ENCODE measurements at places on chromosomes 6 and 20.
A peak's percentile ranks its signal among the peaks of the same experiment; 100 is the strongest.

DNA sequence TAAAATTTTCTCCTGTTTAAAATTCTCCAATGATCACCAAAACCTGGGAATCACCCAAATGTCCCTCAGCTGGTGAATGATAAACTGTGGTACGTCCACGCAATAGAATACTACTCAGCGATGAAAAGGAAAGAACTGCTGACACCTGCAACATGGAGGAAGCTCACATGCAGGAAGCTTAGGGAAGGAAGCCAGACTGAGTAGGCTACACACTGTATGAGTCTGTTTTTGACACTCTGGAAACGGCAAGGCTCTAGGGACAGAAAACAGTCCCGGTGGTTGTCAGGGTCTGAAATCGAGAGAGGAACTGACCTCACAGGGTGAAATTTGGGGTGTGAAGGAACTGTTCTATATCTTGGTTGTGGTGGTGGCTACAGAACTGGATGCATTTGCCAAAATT is 25.2 kb upstream of the TLDC2 start:
- no peak for DNase-seq

DNA sequence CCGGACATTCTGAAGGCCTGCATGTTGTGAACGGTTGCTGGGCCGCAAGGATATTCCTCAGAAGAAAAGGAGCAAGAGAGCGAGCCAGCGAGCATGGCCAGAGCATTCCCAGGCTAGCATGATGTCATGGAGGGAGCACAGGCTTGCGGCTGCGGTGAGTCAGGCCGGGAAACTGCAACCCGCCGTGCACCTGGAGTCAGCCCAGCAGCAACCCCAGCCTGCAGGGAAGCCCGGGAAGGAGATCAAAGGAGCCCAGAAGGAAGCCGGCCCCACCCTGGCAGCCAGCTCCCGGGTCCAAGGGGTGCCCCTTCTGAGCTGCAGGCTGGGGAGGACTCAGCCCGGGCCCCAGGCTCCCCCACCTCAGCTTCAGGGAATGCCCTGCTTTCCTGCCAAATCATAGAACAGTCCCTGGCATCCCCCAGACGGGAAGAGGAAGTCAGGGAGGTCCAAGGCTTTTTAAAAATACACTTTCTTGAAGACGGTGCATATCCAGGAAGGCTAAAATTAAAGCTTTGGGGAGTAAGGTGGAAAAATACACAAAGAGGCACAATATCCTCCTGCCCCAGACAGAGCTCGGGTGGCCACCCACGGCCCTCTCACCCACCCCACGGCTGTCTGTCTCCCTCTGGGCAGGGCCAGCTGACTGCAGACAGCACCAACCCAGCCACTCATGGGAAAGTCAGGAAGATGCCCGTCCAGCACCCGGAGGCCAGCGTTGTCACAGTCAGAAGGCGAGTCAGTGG is 53.7 kb downstream of the BMP7 start:
- no peak for DNase-seq

GRCh38 chr6:167058261-167058660 is 59.1 kb downstream of the CEP43 start:
- no peak for DNase-seq

DNA sequence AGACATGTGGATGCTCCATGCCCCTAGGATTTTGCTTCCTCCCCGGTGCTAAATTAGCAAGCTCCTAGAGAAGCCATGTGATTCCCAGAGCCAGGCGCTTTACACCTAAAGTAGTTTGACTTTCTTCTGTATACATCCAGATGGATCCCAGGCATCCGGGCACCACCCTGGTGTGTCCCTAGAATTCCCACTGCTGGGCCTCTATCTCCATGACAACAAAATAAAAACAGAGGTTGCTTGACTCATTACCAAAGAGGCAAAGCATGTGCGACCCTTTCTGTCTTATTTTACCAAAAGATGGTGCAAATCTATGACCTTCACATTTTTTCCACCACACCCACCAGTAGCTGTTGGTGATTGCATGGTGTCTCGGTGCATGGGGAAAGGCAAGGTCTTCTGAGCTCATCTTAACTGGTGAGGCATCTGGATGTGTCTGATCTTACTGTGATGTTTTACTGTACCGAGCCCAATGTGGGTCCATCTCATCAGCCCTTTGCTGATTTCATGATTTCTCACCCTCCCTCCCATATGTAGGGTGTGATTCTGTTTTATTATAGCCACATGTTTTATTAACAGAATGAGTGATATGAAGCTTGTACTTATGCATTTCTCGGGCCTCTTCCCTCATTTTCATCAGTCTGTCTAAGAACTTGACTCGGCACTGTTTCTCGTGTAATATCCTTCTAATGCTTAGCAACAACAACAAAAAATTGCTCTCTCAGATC is 27.4 kb upstream of the VAPB start:
- no peak for DNase-seq

DNA sequence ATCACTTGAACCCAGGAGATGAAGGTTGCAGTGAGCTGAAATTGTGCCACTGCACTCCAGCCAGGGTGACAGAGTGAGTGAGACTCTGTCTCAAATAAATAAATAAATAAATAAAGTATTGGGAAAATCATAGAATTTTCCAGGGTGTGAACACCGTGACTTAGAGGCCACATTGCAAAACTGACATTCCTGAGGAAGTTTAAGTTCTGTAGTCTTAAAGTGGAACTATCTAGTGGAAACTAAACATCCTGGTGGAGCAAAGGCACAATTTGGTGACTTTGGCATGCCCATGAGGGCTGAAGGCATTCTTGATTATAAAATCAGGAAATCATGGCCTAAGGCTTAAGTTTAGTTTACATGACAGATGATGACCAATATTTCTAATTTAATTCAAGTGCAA is 32.7 kb upstream of the MCM3 start:
- DNase-seq, result no peak

GRCh38 chr6:125358898-125359297 is 57.1 kb upstream of the HDDC2 start:
- DNase-seq, result no peak

DNA sequence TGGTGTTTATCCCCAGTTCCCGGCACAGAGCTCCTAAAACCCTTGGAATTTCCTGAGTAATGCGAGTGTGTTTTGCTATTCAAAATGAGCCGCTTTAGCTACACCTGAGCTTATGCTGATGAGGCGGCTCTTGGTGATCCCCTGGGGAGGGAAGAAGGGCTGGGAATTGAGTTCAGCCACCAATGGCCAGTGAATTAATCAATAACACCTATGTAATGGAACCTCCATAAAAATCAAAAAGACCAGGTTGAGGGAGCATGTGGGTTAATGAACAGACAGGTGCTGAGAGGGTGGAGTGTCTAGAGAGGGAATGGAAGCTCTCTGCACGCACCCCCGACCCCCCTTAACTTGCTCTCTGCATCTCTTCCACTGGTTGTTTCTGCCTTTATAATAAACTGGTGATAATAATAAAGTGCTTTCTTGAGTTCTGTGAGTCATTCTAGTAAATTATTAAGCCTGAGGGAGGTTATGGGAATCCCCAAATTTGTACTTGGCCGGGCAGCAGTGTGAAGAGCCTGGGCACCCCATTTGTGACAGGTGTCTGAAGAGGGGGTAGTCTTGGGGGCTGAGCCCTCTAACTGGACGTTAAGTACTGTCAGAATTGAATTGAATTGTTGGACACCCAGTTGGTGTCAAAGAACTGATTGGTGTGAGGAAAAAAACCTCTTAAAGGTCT is 24.6 kb upstream of the SERPINB1 start:
- DNase-seq, result no peak

- no peak for DNase-seq
Observed at GRCh38 chr6:136383268-136383937, 93.8 kb upstream of the BCLAF1 start.

- DNase-seq, result no peak
Observed at GRCh38 chr6:18260448-18261106, 3.8 kb downstream of the DEK start.

DNA sequence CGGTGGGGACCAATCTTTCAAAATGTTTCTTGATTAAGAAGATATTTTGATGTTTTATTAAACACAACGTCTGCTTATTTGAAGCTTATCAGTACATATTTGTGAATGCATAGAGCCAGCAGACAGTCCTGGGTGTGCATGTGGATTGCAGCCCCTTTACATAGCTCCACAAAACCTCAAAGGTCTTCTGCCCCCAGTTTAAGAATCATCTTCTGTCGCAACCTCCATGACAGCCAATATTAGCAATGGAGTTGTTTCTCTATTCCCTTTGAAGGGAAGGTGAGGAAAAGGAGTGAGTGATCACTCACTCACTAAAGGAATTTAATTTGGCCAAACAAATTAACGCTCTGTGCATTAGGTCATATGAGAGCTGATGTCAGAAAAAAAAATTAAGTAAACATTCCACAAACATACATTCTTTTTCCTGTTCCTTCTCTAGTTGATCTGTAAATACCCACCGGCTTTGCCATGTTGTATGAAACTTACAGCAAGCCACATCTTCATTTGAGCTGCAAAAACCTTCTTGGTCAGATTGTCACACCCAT is 152.9 kb downstream of the SIM1 start:
- DNase-seq, result no peak

- DNase-seq, result no peak
Observed at GRCh38 chr6:114157848-114158247, 185.0 kb downstream of the HS3ST5 start.

DNA sequence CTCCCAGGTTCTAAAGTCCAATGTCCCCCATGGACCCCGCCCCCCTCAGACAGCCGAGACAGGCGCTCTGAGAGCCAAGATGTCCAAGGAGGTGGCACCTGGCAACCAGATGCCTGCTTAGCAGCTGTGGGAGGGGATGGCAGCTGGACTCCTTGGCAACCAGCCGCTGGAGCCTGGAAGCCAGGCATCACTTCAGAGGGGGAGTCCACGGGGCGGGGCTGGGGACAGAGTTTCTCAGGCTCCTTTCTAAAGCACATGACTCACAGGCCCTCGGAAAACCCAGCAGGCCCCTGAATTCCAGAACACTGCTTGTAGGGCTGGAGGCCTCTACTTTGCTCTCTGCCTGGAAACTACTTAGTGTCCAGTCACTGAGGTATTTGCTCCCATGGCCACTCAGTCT is 51.5 kb downstream of the PREX1 start:
- DNase-seq, result peak; percentile 41

DNA sequence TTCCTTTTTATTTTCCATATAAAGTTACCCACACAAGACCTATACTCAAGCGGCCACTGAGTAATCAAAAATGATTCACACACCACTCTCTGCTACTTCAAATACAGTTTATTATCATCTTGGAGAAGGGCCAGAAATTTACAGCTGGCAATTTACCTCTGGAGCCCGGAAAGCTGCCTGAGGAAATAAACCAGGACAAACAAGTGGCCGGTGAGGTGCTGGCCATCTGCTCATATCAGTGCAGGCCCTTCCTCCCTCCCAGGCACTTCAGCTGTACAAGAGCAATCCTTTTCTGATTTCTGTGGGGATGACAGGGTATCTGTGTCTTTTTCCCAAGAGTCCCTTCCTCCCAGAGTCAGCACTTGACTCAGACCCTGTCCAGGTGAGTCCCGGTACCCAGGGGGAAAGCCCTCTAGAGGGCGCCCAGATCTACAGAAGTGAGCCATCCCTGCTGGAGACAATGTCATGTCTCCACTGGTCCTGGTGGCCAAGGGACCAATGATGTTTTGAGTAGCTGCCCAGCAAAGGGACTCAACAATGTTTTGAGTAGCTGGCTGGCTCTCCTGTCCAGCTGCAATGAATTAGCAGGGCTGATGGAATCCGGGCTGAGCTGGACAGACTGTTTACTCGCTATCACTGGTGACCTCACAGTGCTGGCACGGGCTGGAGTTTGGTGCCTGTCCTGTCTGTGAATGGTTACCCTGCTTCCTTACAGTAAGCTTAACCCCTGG is 23.6 kb downstream of the LRP11 start:
- DNase-seq, result peak; percentile 55

DNA sequence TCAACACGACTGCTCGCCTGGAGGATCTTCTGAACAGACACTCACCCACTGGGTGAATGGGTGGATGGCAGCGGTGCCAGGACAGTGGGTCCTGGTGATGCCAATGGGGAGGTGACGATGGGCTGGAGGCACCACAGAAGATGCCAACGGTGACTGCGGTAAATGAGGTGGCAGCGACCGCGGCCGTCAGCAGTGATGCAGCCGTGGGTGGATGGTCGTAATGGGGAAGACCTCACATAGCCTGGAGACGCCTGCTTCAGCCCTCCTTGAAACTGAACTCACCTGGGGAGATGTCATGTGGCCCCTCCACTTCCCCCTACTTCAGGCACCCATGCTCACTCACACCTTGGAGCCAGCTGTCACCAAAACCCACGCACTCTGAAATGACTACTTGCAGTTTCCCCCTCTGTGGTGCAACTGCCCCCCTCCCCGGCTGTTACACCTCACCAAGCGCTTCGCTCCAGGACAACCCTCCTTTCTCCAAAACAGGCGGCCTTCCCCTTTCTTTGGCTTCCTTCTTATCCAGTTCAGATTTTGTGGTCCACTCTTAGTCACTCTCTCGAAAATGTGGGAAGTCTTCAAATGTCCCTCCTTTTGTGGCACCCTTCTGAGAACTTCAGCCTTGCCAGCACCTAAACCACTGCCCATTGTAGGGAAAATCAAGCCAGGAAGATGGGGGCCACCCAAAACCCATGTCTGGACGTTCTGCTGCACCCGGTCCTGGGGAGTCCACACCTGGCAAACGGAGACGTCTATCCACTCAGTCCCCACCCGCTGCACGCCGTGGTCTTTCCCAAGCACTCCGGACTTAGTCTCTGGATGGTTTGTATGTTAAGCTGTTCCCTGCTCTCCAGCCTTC is 10.4 kb upstream of the ABHD16B start:
- DNase-seq, result no peak

GRCh38 chr6:37391120-37391519 is 37.3 kb downstream of the RNF8 start:
- DNase-seq, result no peak

DNA sequence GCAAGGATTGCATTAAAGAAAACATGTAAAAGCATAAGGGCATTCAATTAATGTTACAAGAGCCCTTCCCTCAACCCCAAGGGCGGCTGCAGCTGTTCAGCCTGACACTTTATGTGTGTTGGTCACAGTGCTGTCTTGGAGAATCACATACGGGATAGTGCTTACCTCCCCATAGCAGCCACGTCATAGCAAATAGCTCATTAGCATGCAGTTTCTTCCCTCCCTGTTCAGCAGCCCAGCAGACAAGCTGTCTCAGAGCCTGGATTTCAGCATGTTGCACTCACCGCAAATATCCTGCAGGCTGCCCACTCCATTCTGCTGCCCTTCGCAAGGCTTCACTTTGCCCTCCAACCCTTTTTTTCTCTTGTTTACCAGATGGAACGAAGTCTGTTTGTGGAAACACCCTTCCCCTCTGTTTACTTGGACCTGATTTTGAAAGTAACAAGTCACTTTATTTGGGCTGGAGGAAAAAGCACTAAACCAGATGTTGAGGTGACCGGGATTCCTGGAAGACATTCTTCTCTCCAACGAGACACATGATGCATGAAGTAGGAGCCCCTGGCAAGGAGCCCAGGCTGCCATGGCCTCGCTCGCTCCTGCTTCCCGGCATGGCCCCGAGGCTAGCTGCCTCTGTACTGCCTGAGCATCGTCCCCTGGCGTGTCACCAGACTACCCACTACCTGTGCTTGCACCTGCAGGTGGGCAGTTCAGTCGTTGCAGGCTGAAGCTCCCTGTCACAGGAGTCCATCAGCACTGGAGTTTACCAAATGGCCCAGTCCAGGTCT is 151.6 kb upstream of the GMDS start:
- DNase-seq, result no peak

- no peak for DNase-seq
Observed at GRCh38 chr6:44327096-44327495, 13.9 kb upstream of the AARS2 start.

- DNase-seq, result no peak
Observed at GRCh38 chr20:38002422-38002821, 30.8 kb downstream of the TTI1 start.
